ENCODE measurements at places on chromosomes 7 and 10.

- no peak for DNase-seq
These were observed 8.2 kb downstream of the TMEM270 start for GRCh38 chr7:73869011-73869798.

- no peak for DNase-seq
These were observed 32.6 kb downstream of the DUSP5 start for GRCh38 chr10:110530131-110530831.

GRCh38 chr7:143497008-143497795 is 19.5 kb downstream of the TAS2R41 start:
- DNase-seq, result no peak

DNA sequence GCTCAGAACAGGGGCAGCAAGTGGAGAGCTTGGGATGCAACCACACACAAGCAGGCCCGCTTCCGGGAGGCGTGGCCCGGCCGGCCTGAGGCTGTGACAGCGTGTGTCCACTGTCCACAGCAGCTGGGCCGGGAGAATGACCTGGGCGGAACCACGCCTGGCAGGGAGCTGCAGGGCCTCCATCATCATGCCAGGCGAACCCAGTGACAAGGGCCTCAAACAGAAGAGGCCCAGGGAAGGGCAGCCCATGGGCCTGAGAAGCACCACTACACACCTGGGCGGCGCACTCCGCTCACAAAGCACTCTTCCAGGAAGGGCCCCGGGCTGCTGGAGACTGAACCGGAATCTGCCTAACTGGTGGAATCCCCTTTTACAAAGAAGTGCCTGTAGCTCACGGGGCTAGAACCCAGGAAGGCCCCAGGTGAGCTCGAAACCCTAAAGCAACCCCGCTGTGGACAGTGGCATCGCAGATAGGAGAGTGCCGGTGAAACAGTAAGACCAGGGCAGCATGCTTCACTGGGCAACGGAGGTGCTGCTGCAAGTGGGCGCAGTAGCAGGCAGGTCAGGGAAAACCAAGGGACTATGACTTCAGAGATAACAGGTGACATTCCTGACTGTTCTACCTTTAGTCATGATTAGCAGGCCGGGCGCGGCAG is 66.0 kb downstream of the MAD1L1 start:
- no peak for DNase-seq

- no peak for DNase-seq
These were observed 340.6 kb upstream of the NRP1 start for GRCh38 chr10:33674986-33675599.

DNA sequence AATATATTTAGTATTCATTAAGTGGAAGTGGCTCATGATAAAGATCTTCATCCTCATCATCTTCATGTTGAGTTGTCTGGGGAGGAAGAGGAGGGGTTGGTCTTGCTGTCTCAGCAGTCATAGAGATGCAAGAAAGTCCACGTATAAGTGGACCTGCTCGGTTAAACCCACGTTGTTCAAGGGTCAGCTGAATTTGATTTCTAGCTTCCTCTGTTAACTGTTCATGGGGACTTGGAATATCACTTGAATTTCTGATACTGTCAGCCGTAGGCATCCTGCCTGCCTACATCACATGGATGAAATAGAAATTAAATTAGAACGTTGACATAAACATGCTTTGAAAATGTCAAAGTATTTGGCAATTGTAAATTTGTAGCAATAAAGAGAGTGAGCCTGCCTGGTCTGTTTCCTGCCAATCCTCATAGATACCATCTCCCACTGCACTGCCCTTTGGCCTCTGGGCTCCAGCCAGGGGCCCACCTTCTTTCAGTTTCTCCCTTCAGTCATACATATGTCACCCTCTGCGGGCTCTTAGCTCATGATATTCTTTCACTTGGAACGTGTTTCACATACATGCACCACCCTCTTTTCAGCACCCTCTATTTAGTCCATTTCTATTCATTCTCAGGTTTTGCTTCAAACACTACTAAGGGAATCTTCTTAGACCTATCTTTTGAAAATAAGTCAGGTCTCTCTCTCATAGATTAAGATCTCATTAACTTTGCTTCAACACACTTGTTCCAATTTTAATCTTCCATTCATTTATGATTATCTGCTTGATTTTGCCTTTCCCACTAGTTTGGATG is 376.3 kb downstream of the IPMK start:
- DNase-seq, result no peak

DNA sequence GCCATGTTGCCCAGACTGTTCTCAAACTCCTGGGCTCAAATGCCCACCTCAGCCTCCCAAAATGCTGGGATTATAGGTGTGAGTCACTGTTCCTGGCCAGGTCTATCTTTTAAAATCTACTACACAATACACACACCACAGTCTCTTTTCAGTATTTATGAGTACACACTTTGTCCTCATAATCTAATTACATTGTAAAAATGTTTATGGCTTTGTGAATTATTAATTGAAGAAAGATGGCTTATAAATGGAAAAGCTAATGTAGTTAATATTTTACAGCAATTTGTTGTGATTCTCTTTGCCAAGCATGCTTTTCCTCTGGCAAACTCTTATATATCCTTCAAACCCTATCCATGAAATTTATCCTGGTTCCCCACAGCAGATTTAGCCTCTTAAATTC is 22.0 kb downstream of the LAMB4 start:
- DNase-seq, result no peak

DNA sequence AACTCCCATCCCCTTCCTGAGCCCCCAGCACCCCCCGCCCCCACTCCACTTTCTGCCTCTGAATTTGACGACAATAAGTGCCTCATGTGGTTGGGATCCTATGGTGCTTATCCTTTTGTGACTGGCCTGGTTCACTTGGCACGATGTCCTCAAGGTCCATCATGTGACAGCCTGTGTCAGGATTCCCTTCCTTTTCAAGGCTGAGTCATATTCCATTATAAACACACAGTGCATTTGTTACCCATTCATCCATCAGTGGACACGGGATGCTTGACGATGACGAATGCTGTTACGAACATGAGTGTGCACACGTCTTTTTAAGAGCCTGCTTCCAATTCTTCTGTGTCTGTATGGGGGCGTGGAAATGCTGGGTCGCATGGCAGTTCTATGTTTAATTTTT is 26.7 kb downstream of the SHH start:
- no peak for DNase-seq

DNA sequence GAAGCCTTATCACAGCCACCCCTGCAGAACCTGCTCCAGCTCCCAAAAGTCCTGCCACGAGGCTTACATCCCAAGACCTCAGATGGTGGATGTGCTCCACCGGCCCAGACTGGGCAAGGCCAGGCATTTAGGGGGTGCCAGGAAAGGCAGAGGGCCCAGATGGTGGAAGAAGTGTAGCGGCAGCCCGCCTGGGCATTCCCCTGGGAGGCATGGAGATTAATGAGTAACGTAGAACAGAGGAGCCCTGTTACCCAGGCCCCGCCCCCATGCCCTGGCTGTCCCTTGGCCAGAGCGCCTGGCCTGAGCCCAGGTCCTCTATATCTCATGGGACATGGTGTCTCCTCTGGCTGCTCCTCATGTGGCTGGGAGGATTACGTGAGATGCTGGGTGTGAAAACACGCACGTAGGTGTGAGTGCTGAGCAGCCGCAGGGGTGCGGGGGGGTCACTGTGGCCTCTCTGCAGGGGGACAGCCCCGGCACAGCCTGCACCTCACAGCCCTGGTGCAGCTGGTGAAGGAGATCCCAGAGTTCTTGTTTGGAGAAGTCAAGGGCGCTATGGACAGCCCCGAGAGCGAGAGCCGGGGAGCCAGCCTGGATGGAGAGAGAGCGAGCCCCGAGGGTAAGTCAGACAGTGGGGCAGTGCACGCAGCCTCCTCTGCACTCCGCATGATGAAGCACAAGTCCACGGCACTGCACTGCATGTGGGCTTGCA is 52.9 kb downstream of the ZNF467 start:
- DNase-seq, result no peak

Data from stimulated activated CD4-positive, alpha-beta T cell treated with anti-CD3 and anti-CD28 coated beads, Interleukin-1b, Interleukin-23, amount 100 ng/mL, for 48 hours (primary cell).